Activated CD8-positive, alpha-beta memory T cell treated with anti-CD3 and anti-CD28 coated beads for 1 hour (primary cell): ENCODE measurements at places on chromosomes 12 and 14.

- no peak for DNase-seq
Measured at GRCh38 chr14:91061056-91061887, 831 bp upstream of the RPS6KA5 start.

DNA sequence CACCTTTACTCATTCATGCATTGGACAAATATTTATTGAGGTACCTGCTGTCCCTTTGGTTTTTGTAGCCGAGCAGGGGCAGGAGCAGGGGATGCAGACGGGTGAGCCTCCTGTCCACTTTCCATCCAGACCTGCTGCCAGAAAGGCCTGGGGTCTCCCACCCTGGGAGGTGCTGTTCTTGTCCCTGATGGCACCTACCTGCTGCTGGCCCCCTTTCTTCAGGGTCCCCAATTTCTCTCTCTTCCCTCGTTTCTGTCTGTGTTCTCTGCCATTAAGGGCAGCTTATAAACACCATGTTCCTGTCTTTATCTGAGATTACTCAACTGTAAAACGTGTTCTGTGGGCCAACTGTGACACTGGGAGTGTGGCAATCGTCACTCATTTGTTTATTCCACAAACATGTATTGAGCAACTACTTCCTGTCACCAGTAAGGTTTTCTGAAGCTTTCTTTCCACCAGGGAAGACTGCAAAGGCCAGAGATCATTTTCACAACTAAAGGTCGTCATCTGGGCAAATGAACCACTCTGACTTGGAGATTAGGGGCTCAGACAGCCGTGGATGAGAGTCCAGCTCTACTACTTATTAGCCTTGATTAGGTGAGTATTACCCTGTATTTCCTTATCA lies at the start of gene HAL:
HAL (minus strand) TSS at position 311 of the 625 bp plus-strand sequence. CDS start 434 bp downstream, outside the sequence.
- DNase-seq: no peak

DNA sequence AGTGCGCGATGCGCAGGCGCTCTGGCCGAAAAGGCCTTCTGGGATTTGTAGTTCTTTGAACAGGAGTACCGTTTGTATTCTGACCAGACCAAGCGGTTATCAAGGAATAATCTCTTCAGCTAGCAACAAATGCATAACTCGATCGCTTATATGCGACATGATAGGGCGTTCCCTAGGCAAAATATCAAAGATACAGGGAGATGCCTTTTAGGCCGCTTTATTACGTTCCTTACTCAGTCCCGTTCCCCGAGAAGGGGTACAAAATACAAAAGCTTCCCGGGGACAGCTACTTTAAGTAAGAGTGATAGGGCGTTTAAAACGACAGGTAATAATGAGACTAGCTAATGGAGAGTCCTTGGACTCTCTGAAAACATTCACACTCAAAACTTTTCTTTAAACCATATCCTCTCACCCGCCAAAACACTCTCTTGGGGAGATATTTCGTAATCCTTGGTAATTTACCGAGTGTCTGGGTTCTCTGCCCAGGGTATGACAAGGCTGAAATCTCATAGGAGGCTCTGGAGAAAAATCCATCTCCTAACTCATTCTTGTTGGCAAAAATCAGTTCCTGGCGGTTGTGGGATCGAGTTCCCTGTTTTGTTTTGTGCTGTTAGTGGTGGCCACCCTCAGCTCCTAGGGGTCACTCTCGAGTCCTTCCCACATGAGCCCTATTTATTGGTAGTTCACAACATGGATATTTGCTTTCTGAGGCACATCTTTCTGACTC lies 412 bp upstream of the SNW1 start:
- no peak for DNase-seq

GRCh38 chr14:83463500-83464098 lies 1929.9 kb upstream of the SEL1L start:
- DNase-seq: no peak

GRCh38 chr14:82636426-82636825 lies 1102.8 kb upstream of the SEL1L start:
- DNase-seq: no peak

- DNase-seq: no peak
Measured at GRCh38 chr12:10121278-10121677, 8.7 kb downstream of the CLEC7A start.

- DNase-seq: no peak
Measured at GRCh38 chr12:5777451-5777850, 167.6 kb downstream of the ANO2 start.

DNA sequence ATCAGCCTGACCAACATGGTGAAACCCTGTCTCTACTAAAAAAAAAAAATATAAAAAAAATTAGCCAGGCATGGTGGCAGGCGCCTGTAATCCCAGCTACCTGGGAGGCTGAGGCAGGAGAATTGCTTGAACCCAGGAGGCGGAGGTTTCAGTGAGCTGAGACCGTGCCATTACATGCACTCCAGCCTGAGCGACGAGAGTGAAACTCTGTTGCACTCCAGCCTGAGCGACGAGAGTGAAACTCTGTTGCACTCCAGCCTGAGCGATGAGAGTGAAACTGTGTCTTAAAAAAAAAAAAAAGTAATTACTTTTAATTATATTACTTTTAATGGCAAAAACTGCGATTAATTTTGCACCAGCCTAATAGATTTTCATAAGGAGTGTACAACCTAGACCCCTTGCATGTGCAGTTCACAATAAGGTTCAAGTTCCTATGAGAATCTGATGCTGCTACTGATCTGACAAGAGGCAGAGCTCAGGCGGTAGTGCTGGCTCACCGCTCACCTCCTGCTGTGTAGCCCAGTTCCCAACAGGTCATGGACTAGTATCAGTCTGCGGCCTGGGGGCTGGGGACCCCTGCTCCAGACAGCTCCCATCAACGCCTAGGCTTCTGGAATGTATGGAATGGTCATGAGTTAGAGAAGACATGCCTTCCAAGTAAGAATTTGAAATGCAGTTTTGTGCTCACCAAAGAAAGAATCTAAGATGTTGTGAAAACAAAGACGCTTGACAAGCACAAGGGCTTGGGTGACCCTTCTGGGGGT lies 10.1 kb downstream of the LTB4R start:
- DNase-seq: no peak

DNA sequence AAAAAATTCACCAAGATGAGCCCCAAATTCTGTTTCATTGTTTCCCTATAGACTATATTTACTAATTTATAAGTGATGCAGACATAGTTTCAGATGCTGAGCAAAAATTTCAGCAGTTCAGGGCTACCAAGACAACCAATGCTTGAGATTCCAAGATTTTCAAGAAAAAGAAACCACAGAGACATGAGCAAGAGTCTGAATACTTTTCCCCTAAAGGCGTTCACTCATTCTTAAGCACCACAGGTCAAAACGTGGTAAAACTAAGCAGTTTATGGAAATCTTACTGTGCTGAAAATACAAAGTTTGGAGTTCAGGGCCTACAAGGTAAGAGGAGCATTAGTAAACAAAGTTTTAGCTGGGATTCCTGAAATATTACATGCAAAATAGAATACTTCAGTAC lies 221.2 kb downstream of the KCNH5 start:
- DNase-seq: no peak

- DNase-seq: peak; percentile 48
Measured at GRCh38 chr14:72420749-72421474, 473.0 kb downstream of the DPF3 start.

DNA sequence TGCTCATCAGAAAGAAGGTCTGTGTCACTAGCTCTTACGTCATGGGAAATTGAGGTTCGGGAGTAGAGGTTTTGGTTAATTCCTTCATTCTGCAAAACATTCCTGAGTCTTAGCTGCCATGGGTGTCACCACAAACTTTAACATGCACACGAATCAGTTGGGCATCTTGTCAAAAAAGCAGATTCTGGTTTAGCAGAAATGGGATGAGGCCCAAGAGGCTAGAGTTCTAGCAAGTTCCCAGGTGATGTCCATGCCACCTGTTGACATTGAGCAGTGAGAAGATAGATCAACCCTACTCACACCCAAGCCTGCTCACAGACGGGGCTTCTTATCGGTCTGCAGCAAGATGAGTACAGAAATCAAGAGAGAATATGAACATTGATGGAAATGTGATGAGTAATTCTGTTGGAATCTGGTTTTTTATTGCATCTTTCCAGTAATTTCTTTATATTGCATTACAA lies 11.7 kb upstream of the RIN3 start:
- DNase-seq: no peak

DNA sequence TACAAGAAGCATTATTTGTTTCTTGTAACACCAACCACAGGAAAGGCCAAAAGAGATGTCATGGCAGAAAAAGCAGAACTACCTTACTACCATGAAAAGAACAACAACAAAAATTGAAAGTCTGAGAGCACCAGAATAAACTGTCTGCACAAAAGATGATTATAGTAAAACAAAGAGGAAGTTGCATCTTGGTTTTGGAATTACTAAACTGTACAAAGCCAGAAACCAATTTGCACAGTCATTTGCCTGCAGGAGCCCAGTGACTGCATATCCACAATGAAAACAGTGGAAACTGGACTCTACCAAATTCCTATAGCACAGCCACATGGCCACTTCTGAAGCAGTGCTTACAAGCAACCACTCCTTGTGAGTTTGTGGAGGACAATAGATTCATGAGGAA lies 276.2 kb downstream of the SSPN start:
- DNase-seq: no peak

GRCh38 chr14:61264010-61264571 lies 17.0 kb downstream of the TMEM30B start:
- DNase-seq: no peak
